ENCODE measurements at places on chromosomes 3 and 15. TPM values are rescaled to one million over a fixed set of nuclear protein-coding genes. Genes with fewer than 3 reads are reported as not detected.

ITGA11 gene
- 2.9 TPM for total RNA-seq

CD86 gene
- total RNA-seq = 6.6 TPM

AKAP13 gene
- total RNA-seq = 207 TPM

CFAP92 gene
- 0.87 TPM for total RNA-seq

DNA sequence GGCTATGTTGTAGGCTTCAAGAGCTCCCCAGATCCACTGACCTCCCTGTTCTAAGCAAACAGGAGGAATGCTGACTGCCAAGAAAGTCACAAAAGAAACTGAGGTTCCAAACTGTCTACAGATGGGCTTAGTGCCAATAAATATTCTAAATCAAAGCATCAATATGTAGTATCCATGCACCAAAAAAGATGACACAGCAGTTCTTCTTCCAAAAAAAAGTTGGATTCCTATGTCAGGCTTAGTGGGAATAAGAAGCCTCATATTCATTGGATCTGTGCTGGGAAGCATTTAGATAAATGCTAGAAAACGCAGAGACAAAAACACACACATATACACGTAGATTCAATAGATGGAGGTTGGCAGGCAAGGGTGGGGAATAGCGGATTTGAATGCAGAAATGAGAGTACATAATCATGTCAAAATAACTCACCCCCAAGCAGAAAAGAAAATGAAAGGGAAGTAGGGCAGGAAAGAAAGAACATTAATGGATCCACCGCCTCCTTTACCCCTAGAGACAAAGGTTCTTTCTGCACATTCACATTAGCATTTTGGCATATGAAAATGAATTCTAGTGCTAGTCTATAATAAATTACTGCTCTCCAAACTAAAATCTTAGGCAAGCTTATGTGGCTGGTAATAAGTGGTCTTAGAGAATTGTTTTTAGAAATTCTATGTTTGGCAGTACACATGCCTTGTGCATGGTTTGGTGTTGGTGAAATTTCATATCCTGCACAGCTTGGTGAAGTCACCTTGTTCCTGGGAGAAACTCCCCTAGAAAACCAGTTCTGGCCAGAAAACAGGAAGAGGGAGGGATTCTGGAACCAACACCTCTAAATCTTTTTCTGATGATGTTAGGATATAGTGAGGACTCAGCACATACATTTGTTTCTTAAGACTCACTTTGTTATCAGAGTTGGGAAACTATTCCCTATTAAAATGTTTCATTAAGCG is 283.4 kb downstream of the LSAMP start:
- no peak for DNase-seq

- no peak for DNase-seq
Observed at GRCh38 chr3:10356461-10356981, 35.6 kb upstream of the SEC13 start.

GRCh38 chr3:195460091-195460713 is 17.4 kb upstream of the ACAP2 start:
- no peak for DNase-seq

GRCh38 chr15:88623061-88623460 is 1.9 kb downstream of the AEN start:
- DNase-seq = no peak

GRCh38 chr3:44026220-44026865 is 215.3 kb upstream of the TOPAZ1 start:
- DNase-seq = no peak

GRCh38 chr3:189689625-189690024 is 58.4 kb downstream of the TP63 start:
- no peak for DNase-seq

GRCh38 chr3:14145670-14146380 is 21.0 kb downstream of the TMEM43 start:
- DNase-seq = no peak

DNA sequence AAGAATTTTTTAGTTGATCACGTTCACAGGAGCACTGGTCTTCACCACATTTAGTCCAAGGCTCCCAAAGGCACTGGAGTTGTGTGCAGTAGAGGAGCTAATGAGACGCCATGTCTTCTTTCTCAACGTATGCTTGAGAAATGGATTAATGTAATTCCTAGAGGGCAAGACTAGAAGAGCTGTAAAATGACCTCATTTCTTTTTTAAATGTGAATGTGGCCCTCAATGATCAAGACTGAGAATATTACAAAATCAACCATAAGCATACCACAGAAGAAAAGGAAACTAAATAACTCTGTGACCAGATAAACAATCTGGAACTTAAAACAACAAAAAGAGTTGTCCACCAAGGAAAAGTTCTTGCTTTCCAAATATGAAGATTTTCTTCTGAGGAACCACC is 112.1 kb upstream of the THBS1 start:
- no peak for DNase-seq

Data from stomach (tissue), 19 donors.